Effector memory CD8-positive, alpha-beta T cell (primary cell): ENCODE measurements at places on chromosomes 1 and 21.

DNA sequence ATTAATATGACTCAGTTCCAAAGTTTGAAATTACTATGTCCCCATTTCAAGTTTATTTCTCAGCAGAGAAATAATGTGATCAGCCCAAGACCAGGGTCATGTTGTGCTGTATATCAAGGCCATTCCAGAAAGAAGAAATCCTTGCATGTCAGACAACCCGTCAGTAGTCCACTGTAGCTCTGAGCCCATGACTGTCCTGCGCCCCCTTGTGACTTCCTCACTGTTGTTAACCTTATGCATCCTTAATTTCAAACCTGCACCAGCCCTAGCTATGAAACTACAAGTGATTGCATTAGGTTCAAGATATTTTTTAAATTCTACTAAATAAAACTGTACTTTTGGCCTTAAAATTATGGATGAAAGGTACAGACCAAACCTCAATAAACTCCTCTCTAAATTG lies 133.0 kb downstream of the LRRC7 start:
- DNase-seq, result no peak

- peak; percentile 12 for DNase-seq
Observed at GRCh38 chr1:218351391-218352074, 6.4 kb downstream of the TGFB2 start.

GRCh38 chr1:192263436-192263835 lies 53.4 kb upstream of the RGS21 start:
- no peak for DNase-seq

GRCh38 chr1:228963795-228964177 lies 228.5 kb downstream of the RHOU start:
- no peak for DNase-seq

GRCh38 chr1:204867666-204868339 lies 2.9 kb upstream of the NFASC start:
- DNase-seq, result no peak

DNA sequence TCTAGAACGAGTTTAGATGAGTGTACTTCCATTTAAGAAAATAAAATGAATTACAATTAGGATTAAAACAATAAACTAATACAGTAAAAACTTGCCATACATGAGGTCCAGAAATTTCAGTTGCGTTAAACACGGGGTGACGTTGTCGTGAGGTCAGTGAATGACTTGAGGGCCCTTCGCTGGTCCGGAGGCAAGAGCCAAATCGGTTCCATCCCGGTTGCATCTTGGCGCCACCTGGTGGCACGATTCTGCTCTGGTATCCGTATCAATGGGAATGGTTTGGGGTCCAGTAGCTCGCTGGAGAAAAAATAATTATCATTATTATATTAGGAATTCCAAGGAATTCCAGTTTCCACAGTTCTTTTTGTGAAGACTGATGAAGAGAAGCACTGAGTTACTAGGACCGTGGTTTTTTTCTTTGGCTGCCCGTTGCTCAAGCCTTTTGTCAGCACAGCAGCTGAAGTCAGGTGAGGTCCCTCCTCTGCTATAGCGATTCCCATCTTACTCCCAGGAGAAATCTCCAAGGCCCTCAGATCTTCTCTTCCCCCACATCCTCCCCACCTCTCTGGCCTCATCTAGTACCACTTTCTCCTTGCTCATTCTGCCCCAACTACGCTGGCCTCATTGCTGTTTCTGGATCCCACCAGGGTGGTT lies 161.4 kb downstream of the SLC35F3 start:
- peak; percentile 62 for DNase-seq

DNA sequence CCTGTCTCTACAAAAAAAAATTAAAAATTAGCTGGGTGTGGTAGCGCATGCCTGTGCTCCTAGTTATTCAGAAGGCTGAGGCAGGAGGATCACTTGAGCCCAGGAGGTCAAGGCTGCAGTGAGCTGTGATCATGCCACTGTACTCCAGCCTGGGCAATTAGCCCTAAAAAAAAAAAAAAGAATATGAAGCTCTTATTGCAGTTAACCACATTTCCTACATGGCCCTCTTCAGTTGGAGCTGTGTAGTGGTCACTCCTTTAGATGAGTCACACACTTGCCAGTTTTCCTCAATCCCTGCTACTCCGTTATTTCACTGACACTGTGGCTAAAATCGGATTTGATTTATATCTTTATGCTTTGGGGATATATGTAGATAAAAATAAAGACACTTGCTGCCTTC lies 11.8 kb downstream of the NFYC start:
- DNase-seq, result no peak

GRCh38 chr1:15525050-15526020 lies 1.3 kb upstream of the DNAJC16 start:
- DNase-seq, result no peak

DNA sequence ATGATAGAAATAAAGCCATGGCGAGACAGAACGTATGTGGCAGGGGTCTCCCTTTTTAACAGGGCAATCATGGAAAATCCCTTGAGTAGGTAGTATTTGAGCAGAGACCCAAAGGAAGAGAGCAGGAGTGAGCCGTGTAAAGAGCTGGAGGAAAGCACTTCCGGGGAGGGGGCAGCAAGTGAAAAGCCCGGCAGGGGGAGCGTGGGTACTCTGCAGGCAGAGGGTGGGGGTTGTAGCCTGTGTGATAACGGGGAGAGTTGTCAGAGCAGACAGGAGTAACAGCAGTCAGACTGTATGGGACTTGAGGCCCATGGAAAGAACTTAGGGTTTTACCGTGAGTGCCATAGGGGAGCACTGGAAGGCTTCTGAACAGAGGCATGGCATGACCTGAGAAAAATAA lies 51.1 kb upstream of the LDLRAP1 start:
- DNase-seq, result no peak

- DNase-seq, result peak; percentile 69
Observed at GRCh38 chr1:36285443-36286101, 20.6 kb upstream of the SH3D21 start.

- peak; percentile 52 for DNase-seq
Observed at GRCh38 chr1:41891199-41891896, 27.4 kb downstream of the HIVEP3 start.

DNA sequence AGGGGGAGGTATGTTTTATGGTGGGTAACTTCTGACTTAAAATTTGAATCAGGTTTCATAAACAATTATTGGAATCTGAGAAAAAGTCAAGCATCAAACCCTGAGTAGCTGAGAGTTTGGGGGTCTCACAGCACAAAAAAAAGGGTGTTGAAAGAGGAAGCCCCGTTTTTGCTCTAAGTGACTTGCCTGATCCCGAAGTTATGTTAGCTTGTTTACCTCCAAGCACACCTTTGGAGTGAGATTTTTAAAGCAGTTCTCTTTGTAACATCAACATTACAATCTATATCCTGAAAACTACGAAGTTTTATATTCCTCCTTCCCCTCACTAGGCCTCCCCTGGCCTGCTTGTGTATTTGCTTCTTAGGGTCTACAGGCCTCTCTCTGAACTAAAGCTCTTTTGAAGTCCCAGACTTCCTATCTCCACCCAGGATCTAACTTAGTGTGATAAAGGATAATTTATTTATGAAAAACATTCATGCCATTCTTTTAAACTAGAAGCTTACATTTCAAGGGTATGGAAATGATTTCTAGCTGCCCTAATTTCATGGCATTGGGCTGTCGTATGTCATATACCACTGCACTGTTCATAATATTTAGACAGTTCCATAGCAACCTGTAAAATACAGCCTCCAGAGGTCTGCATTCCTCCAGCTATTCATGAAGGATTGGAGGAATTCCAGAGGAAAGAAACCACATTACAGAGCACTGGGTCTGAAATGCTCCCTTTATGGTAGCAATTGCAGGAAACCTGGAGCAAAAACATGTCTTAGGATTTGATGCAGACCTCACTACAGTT lies 36.1 kb upstream of the RGS1 start:
- no peak for DNase-seq

GRCh38 chr1:155485945-155486344 lies 76.7 kb downstream of the ASH1L start:
- no peak for DNase-seq

DNA sequence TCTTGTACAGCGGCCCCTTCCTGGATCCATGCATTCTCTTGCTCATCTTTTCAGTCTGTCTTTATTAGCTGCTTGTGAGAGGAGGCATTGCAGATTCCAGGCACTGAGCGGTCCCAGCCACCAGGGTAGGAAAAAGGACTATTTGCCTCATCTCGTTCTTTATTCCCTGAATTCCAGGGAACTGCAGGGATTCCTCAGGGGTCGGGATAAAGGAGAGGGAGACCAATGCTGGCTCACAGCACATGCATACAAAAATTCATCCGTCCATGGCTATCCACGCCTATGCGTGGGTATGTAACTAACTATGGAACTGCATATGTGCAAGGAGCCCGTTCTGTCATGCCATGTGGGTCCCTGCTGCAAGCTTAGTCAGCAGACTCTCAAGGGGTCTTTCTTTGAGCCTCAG lies 879 bp upstream of the PLPPR5 start:
- no peak for DNase-seq

- DNase-seq, result no peak
Observed at GRCh38 chr1:101190441-101190840, 46.4 kb upstream of the S1PR1 start.

DNA sequence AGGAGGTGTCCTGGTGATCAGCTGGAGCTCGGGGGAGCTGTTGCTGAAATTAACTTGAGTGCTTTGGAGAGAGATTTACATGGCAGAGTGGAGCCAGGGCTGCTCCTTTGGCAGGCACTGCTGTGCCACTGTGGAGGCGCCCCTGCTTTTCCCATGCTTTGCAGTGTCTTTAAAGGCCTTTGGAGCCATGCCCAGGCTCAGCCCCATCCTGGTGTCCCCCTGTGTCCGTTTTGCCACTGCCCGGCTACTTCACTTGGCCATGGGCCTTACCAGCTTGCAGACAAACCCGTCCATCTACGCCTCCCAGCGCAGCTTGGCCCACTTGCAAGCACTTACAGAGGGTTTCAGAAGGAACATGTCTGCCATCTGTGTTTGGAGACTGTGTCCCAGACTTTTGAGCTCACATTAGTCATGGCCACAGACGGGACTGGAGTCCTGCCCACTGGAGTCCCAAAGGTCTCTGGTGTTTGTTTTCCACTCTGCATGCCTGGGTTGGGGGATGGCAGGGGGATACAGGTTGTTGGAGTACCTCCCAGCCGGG lies 18.2 kb upstream of the LAMTOR5 start:
- no peak for DNase-seq

GRCh38 chr1:18875796-18876128 lies 16.3 kb upstream of the TAS1R2 start:
- no peak for DNase-seq

GRCh38 chr1:114154963-114155322 lies 1.3 kb upstream of the SYT6 start:
- peak; percentile 14 for DNase-seq

- no peak for DNase-seq
Observed at GRCh38 chr1:151718011-151718431, 1.4 kb upstream of the CELF3 start.

GRCh38 chr1:246450611-246451251 lies 56.3 kb downstream of the SMYD3 start:
- no peak for DNase-seq

DNA sequence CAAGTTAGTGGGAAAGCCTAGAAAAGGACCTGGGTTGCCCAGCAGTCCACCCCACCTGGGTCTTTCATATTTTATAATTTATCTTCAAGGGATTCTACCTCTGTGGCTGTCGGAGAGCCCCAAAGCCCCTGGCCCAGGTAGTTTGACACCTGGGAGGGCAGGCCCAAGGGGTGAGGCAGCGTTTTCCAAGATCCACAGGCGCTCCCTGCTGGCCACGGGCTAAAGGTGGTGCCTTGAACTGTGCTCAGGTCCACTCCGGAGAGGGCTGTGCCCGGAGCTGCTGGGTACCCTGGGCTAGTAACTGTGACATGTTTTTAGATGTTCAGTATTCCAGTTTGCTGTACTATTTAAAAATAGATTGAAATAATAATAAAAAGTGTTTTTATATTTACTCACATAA lies 37.2 kb upstream of the CRNN start:
- no peak for DNase-seq

DNA sequence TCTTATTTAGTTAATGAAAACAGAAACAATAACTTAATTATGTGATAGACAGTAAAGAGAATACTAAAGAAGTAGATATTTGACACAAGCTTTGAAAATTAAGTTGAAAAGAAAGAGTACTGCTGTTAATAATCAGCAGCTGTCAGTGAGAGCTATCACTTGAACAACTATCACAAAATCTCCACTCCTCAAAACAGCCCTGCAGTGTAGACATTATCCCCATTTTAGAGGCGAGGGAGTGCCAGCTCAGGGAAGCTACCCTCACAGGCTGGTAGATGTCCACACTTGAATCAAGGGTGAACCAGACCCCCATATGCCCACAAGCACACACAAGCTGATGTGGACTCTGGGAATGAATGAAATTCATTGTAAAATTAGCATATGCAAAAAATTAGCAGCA lies 248.8 kb downstream of the RHOU start:
- no peak for DNase-seq

- DNase-seq, result no peak
Observed at GRCh38 chr1:83725735-83726360, 273.1 kb downstream of the TTLL7 start.

GRCh38 chr1:33562563-33562962 lies 90.1 kb downstream of the ZSCAN20 start:
- no peak for DNase-seq

DNA sequence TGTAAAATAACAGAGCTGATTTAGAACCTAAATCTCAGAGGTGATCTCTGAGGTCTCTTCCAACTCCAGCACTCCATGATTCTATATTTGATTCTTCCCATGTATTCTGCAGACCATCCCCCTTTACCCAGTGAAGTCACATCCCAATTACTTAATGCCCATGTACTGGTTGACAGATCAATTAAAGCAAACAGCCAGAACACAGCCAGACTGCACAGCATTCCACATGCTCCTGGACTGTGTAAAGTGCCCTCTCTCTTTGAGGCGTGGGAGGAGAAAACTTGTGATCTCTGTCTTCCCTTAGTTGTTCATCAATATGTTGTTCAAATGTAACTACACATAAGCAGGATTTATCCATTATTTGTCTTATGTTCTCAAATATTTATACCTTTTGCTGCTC lies 18.1 kb downstream of the NOS1AP start:
- DNase-seq, result no peak

DNA sequence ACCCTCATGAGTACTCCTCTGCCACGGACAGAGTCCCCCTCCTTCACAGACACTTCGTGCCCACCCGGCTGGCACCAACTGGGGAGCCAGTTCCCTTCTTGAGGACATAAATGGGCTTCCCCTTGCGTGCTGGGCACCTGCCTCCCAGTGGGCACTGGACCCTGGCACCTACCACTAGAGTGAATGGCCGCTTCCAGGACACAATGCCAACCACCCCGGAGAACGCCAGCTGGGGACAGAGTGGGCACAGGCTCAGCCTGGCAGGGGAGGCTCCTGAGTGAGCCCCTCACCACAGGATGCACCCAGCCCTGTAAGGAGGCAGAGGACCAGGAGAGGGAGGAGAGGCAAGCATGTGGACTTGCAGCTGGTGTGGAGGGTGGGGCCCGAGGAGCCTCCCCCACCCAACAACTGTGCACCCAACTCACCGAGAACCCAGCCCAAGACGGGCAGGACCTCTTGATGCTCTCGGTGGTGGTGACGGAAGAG lies 1.0 kb downstream of the ENTREP3 start:
- no peak for DNase-seq

GRCh38 chr1:17434016-17434415 lies 5.5 kb downstream of the RCC2 start:
- no peak for DNase-seq
